ENCODE measurements at places on chromosomes 3 and 15.

GRCh38 chr15:82894971-82895520 is 57.5 kb downstream of the HOMER2 start:
- DNase-seq = no peak

DNA sequence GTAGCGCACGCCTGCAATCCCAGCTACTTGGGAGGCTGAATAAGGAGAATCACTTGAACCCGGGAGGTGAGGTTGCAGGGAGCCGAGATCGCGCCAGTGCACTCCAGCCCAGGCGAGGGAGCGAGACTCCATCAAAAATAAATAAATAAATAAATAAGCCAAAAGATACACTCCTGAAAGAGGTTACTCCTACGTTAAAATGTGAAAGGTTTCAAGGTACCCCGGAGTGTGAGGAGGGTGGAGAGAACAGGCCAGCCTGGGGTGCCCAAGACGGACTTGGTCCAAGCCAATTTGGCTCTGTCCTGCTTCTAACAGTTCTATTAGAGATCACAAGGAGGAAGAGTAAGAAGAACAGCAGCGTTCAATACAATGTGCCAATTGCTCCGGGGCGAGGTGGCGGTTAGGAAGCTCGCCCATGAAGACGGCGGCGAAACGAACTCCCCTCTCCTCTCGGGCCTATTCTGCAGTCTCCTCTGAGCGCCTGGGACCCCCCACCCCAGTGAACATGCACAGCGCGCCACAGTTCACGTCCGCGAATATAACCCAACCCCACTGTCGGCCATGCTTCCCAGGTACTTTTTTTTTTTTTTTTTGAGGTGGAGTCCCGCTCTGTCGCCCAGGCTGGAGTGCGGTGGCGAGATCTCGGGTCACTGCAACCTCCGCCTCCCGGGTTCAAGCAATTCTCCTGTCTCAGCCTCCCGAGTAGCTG is 942 bp downstream of the ELP6 start:
- no peak for DNase-seq

DNA sequence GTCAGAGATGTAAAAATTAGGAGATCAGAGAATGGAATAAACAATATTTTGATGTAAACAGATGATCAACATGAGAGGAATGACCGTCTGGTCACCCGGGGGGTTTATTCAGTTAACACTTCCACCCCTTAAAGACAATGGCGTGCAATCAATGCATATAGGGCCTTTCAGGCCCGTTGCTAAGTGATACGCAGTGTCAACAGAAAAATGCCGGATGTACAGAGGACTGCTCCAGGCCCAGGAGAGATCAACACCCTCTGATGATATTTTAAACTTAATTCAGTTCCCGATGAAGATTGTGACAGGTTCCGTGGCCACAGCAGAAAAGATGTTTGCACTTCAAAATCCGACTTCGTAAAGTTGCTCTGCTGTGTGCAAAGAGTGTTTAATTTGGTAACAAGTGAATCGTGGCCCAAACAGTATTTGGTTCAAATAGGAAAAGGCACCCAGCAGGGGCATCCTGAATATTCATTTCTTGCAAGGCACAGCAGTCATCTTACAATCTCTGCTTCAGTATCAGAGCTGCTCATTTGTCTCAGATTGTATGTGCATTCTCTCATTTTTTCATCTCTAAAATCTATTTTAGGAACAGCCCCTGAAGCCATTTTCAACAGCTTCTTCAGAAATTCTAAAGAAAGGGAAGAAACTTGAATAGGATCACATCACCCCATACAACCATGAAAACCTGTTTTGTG is 72.6 kb downstream of the FOXB1 start:
- DNase-seq = no peak

GRCh38 chr3:170500995-170501394 is 82.3 kb downstream of the CLDN11 start:
- DNase-seq = no peak

DNA sequence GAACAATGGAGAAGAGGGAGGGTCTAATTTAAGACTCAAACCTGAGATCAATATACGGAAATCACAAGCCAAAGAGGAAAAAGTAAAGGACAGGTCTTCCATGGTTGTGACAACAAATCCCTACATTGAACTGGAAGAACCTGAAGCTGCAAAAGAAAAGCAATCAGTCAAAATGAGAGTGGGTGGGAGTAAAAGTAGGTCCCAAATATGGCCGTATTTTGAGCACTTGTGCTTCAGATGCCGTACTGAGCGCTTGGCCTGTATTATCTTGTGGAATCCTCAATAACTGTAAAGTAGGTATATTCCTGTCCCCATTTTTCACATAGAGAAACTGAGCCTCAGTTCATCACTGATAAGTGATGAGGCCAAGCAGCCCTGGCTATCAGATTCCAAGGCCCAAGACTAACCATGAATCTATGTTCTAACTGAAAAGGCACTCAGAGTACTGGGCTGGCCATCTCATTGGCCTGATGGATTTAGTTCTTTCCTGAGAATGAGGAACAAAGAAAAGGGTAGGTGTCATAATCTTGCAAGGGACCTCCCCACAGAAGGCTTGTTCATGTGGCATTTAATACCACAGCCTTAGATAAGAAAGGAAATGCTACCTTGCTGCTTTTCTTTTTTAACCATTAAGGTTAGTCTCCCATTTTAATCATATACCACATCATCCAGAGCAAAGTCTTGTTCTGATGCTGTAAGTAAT is 52.5 kb downstream of the LRRN1 start:
- no peak for DNase-seq

GRCh38 chr3:157026091-157026490 is 133.9 kb downstream of the CCNL1 start:
- DNase-seq = no peak

DNA sequence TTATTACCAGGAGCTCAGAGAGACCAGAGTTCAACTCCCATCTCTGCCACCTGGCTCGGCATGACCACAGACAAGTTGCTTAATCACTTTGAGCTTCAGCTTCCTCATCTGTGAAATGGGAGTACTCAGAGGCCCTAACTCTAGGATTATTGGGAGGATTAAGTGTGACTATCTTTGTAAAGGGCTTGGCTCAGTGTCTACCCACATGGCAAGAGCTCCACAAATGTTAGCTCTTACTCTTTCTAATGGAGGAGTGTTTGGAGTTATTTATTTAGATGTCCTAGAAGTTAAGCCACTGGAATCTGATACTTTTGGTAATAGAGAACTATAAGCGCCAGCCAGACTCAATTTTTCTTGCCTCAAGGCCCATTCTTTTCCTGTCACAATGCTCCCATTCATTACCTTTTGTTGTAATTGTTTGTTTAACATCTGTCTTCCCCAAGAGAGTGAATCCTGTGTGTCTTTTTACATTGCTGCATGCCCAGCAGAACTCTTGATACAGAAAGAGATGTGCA is 12.3 kb upstream of the LMCD1 start:
- DNase-seq = no peak

DNA sequence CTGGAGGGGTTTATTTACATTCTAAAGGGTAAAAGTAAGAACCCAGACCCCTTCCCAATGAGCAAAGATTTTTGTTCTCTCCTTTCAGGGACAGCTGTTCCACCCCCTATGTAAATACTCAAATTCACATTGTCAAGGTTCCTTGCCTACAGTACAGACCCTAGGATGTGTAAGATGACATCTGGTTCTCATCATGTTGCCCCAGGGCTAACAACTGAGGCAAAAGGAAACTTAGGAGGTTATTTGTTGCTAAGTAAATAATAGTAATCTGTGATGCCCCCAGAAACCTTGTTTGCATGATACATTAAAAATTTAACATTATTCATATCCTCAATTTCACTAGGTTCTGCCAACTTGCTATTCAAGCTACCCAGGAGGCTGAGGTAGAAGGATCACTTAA is 135.0 kb upstream of the CCNL1 start:
- DNase-seq = no peak
